ENCODE measurements at places on chromosomes 4 and X.

DNA sequence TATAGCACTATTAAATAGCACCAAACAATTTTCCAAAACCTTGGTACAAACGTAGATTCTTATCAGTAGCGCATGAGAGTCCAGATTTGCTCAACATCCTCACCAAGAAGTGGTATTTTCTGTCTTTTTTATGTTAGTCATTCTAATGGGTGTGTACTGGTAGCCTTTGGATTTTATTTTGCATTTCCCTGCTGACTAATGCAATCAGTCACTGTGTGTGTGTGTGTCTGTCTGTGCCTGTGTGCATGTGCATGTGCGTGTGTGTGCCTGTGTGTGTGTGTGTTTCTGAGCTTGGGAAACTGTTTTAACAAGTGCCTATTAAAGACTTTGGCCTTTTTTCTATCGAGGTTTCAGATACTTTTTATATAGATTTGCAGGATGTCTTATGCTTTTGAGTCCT, 82.2 kb upstream of the MAGEA10 start:
- DNase-seq: no peak

DNA sequence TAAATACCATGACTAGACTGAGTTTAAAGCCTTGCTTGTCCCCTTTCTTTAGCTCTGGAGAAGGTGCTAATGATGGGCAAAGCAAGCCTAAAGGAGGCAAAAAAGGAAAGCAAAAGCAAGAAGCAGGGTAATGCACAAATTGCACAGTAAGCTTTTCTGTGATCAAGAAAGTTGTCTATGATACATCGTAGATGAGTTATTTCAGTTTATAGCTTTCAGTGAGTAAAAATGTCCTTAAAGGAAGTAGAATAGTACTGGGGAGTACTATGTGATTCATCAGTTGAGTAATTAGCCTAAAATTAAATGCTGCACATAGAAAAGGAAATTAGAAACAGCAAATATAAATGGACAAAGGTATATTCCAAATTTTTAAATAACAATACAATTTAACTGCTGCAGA, 50.2 kb upstream of the PDE5A start:
- no peak for DNase-seq

- no peak for DNase-seq
Observed at GRCh38 chr4:24252121-24252520, 332.2 kb downstream of the DHX15 start.

GRCh38 chrX:121036137-121036536, 11.3 kb upstream of the GLUD2 start:
- DNase-seq: no peak

GRCh38 chrX:5936438-5936837, 292.2 kb downstream of the NLGN4X start:
- DNase-seq: no peak

DNA sequence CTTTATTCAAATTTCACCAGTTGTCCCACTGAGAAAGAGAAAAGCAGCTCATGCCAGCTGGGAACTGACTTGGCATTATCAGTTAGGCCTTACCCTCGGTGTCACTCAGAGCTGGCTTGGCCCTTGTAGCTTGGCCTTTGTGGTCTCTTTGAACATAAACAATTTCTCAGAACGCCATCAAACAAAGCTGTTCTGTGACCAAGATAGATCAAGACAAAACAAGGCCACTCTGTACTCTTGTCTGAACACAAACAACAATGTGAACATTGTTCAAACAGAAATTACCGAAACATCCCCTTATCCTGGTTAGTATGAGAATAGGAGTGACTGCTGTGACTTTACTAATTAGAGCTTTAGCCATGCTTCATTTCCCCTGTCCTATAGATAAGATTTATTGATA, 57.2 kb downstream of the DIPK2B start:
- DNase-seq: peak; percentile 99

- no peak for DNase-seq
Observed at GRCh38 chrX:56233682-56234081, 1.5 kb downstream of the KLF8 start.

GRCh38 chr4:172105918-172106317, 292.7 kb downstream of the GALNTL6 start:
- no peak for DNase-seq

GRCh38 chr4:84690481-84690880, 107.6 kb downstream of the CDS1 start:
- DNase-seq: no peak

DNA sequence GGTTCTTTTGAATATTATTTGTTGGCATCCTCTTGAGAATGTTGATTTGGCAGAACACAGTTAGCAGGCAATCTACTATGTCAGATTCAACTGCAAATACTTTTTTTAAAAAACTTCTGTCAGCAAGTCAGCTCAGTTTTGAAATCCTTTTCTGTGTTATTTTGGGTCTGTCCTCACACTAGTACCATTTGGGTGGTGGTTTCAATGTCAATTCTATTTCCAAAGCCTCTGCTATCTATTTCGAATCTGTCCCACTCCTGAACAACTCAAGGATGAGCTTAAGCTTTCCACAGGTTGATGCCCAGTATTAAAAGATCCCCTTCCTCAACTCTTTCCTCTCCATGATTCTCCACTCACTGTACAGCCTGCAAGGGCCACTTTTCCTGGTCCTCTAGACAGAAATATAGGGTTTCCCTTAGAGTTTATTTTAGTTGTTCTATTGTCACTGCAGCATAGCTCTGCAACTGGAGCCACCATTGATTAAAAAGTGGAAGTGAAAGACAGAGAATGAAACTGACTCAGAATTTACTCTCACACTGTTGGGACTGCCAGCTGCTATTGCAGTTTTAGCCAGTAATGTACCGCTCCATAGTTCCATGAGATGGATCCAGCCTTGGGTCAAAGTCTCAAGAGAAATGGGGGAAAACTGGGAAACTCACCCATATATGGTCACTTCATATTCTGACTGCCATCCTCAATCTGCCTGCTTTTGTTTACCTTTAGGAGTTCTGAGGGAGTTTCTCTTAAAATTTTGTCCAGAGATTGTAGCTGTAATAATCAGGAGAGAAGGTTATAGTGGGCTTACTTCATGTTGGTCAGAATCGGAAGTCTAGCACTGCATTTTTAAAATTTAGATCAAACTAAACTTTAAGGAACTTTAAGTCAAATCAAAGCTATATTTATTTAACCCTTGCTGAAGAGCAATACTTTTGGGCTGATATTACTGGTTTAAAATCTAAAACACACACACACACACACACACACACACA, 14.6 kb downstream of the HDX start:
- DNase-seq: no peak

DNA sequence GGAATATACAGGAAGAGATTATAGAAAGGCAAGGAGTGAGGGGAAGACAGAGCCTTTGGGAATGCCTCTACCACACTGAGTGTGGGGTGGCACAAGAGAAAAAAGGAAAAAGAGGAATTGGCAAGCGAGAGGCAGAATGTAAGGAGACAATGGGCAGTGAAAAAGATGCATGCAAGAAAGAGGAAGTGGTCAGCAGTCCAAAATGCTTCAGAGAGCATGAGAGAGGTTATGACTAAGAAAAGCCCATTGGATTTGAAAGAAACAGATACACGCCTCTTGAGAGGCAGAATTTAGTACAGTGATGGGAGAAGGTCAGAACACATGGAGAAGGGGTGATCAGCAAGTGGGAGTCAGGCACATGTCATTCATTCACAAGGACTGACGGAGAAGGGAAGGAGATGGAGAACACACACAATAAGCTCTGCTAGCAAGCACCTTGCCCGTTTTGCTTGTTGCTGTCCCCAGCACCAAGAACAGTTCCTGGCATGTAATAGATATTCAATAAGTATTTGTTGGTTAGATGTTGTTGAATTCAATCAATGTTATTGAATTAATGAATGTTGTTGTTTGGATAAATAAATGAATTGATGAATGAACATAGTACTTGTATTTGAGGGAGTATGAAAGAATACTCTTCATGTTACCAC, 6.3 kb downstream of the DCHS2 start:
- DNase-seq: no peak

GRCh38 chr4:189850239-189850856, 90.3 kb upstream of the FRG1 start:
- DNase-seq: no peak

GRCh38 chrX:19750783-19751467, 136.5 kb downstream of the SH3KBP1 start:
- DNase-seq: no peak

GRCh38 chrX:75546724-75547511, 24.1 kb upstream of the ZDHHC15 start:
- no peak for DNase-seq

GRCh38 chr4:8704632-8705031, 112.1 kb downstream of the CPZ start:
- no peak for DNase-seq

DNA sequence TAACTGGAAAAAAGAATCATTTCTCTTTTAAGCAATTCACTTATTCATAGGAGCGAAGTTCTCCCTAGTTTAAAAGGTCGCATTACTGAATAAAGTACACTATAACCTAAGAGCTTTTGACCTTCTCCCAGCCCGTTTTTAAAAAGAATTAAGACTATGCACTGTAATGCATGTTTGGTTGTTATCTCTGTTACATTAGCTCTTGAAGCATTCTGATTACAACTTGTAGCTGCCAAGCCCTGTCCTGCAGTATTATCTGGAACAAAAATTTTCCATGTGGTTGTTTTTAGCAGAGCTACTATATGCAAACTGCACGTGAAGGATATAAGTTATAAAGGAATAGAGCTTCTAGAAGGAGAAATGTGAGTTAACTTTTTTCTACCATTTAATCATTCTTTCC, 8.1 kb downstream of the GAB1 start:
- DNase-seq: no peak

DNA sequence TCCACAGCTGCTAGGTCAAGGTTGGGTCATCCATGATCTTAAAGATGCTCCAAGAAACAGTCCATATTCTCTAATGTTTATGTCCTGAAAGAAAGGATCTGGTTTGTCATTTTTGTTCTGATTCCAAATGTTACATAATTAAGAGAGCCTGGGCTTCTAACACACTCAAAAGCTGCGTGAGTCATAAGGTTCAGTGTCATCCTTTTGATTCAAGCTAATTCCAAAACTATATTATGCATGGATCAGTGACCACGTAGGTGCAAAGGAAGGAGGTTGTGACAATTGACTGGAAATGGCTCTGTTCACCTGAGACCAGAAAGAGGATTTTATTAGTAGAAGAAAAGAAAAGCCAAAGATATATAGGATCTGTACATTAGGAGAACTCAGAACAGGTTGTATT, 268.7 kb upstream of the GK2 start:
- no peak for DNase-seq

GRCh38 chr4:144962300-144962699, 135.7 kb downstream of the ANAPC10 start:
- DNase-seq: no peak

DNA sequence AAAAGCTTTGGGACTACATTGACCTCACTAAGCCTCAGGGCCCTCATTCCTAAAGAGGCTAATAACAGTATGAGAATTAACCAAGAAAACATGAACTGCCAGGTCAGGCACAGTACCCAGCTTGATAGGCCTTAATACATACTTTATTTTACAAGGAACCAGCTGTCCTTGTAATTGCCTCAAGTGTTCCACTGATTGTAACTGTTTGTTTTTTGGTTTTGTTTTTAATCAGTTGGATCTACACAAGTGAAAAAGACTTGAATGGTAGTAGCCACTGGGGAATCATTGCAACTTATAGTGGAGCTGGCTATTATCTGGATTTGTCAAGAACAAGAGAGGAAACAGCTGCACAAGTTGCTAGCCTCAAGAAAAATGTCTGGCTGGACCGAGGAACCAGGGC, 35.6 kb downstream of the PKD2 start:
- DNase-seq: no peak

DNA sequence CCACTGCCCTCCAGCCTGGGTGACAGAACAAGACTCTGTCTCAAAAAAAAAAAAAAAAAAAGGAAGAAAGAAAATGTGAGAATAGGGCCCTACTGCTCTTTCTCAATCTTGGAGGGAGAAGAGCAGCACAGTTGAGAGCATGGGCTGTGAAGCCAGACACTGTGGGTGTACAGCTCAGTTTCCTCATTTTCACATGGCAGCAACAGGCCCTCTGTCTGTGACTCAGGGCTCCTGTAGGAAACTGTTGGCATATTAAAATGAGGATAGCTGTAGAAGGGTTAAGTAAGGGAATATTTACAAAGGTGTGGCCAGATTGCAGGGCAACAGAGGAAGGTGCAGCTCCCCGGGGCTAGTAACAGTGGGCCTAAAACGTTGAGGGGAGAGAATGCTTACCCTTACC, 3.4 kb downstream of the AKAP14 start:
- DNase-seq: no peak

DNA sequence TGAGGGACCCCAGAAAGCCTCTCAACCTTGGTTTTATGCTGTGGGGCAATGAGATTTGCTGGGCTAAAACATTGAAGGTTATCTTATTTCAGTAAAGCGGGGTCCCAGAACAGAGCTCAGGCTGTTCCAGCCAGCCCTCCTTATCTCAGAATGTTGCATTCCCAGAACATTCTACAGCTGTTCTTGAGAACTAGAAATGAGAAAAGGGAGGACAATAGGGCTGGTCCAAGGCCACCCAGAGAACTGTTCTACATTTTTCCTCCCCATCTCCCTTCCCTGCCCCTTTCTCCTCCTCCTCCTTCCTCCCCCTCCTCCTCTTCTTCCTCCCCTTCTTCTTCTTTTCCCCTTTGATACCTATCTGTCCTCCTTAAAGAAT, 70.4 kb upstream of the SLC7A11 start:
- DNase-seq: no peak

DNA sequence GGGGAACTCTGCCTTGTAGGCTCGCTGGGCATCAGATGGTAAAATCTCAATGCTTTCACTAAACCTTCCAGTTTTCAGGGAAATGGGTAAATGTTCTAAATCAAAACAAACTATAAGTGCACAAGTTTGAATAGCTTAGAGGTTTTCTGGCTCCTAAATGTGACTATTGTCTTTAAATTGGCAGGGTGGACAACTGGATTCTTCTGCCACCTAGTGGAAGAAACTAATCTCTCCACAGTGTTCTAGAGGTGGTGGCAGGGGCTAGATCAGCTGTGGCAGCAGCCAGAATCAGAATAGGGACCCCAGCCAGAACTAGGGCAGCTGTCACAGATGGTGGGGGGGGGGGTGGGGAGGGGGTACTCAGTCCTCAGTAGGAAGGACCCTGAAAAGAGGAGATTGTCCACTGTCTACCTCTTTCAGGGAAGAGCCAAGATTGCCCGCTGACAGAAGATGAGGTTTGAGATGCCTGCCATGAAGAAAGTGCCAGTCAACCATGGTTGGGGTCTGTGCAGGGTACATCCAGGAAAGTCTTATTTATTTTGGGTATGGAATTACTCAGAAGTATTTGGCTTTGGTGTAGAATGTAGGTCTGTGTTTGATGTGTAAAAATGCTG, 201.4 kb downstream of the CCNG2 start:
- DNase-seq: peak; percentile 70

- DNase-seq: no peak
Observed at GRCh38 chr4:122000849-122001248, 49.0 kb upstream of the TRPC3 start.

GRCh38 chr4:37054531-37055077, 189.9 kb upstream of the NWD2 start:
- DNase-seq: no peak
